GM23338 (cell line): ENCODE measurements at places on chromosomes 4 and X. TPM values are rescaled to one million over a fixed set of nuclear protein-coding genes. Genes with fewer than 3 reads are reported as not detected.

GRCh38 chrX:136228839-136229207 lies 22.4 kb downstream of the MAP7D3 start:
- H3K27ac ChIP-seq: no peak overlapping the region
- no peak for DNase-seq
- no peaks in the 10 kb centered on the region for H3K27me3 ChIP-seq

- H3K36me3 ChIP-seq: no peaks in the 10 kb centered on the region; the same call in 1 of the 2 replicates
- no peaks in the 10 kb centered on the region for H3K27me3 ChIP-seq
- peaks cover 26% of the 10 kb centered on the region for H3K4me1 ChIP-seq
- H3K27ac ChIP-seq: peak overlapping the region; percentile 78; the same call in 1 of the 2 replicates
- DNase-seq: no peak
Measured at GRCh38 chrX:97398030-97398551, 514.4 kb downstream of the RPA4 start.

DNA sequence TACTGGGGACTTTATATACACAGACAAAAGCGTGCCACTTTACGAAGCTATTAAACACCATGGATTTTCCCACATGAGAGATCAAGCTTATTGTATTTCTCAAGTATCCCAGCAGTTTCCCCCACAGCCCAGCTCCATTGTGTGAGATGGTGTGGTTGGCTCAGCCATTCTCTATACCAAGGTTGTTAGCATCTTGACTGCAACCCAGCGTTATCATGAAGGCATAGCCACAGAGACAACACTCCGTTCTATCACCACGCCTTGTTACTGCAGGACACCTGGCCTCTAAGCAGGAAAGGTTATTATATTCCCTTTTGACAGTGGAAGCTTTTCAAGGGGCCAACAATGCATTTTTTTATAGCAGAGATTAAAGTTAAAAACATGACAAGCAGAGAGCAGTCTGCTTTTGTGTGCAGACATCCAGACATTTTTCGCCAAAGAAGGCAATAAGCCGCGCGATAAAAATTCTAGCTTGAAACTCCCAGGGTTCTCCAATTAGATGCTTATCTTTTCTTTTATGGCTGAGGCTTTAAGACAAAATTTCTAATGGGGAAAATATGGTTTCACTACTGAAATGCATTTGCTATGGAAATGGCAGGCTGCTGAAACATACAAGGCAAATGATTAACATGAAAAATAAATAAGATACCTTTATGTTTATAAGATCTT lies 206.1 kb downstream of the MID1 start:
- no peaks in the 10 kb centered on the region for H3K36me3 ChIP-seq
- no peak overlapping the region for H3K27ac ChIP-seq
- no peak overlapping the region for H3K4me3 ChIP-seq

GRCh38 chr4:111977419-111977965 lies 167.8 kb upstream of the FAM241A start:
- no peaks in the 10 kb centered on the region for H3K4me1 ChIP-seq
- H3K27ac ChIP-seq: no peak overlapping the region
- H3K36me3 ChIP-seq: no peaks in the 10 kb centered on the region
- H3K27me3 ChIP-seq: no peaks in the 10 kb centered on the region
- no peak for DNase-seq
- no peak overlapping the region for H3K4me3 ChIP-seq

DNA sequence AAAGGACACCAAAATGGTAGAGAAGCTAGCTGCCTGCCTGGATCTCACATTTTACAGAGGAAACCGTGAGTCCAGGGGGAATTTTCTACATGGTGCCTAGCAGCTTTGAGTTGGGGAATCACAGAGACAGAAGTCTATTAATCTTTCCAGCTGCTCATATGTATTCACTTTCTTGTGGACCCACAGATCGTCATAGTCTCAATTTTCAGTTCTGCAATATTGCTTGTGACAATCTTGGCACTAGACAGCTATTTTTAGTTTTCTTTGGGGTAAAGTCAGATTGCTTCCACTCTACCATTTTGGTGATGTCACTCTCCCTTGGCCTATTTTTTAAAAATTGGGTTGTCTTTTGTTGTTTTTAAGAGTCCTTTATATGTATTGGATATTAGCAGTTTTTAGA lies 233.4 kb upstream of the STK26 start:
- H3K27me3 ChIP-seq: no peaks in the 10 kb centered on the region
- DNase-seq: no peak
- no peak overlapping the region for H3K27ac ChIP-seq
- peaks cover 26% of the 10 kb centered on the region for H3K36me3 ChIP-seq
- no peaks in the 10 kb centered on the region for H3K4me1 ChIP-seq

GRCh38 chr4:7365462-7366179 lies 69.1 kb downstream of the PSAPL1 start:
- no peak overlapping the region for H3K27ac ChIP-seq
- DNase-seq: no peak
- H3K4me1 ChIP-seq: no peaks in the 10 kb centered on the region
- H3K4me3 ChIP-seq: no peak overlapping the region
- no peaks in the 10 kb centered on the region for H3K27me3 ChIP-seq

DNA sequence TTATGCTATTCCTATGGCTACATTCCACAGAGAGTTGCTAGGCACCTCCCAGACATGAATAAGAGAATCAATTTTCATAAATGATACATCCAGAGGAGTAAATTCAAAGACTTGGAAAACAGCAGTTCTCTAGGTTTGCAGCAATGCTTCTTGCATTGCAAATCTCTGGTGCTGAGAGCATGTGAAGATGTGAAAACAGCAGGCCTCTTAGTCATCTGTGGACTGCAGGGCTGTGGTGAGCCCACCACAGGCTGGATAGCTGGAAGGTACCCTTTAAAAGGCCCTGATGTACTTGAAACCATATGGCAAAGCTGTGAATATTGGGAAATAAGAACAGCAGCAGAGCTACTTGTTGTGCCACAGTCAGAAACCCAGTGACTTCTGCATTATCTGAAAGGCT lies 2135.9 kb downstream of the ARAP2 start:
- DNase-seq: no peak
- H3K4me3 ChIP-seq: no peak overlapping the region
- H3K27ac ChIP-seq: no peak overlapping the region
- no peaks in the 10 kb centered on the region for H3K4me1 ChIP-seq

GRCh38 chr4:79155336-79155735 lies 170.5 kb downstream of the NAA11 start:
- no peak overlapping the region for H3K27ac ChIP-seq
- no peaks in the 10 kb centered on the region for H3K27me3 ChIP-seq
- no peaks in the 10 kb centered on the region for H3K4me1 ChIP-seq
- H3K36me3 ChIP-seq: no peaks in the 10 kb centered on the region
- no peak overlapping the region for H3K4me3 ChIP-seq

DNA sequence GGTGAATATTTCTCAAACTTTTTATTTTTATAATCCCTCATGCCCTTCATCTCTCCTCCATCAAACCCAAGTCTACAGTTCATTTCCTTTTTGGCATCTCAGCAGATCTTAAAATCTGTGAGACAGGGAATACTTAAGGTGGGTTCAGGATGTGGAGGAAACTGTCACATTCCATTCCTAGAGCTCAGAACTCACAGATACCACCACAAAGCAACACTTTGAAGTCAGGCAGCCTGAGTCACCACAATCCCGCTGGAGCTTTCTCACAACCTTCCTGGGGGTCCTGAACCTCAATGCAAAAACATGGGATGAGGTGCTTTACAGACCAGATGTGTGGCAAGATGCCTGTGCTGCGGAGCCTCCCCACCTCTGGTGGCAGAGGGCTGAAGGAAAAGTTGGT lies 63.2 kb downstream of the HHIP start:
- H3K4me3 ChIP-seq: no peak overlapping the region
- no peak overlapping the region for H3K27ac ChIP-seq
- DNase-seq: peak; percentile 13
- H3K36me3 ChIP-seq: no peaks in the 10 kb centered on the region

Gene ERAS
- 1.3 TPM in 1 of 2 replicates, not detected in the other for total RNA-seq

Gene HSFX2
- total RNA-seq: not detected in 2 replicates

Gene EDA2R
- total RNA-seq: 7.0 and 9.6 TPM in 2 replicates

Gene PTPN13
- 45.1 and 49.9 TPM in 2 replicates for total RNA-seq

Gene TKTL2
- 0.07 TPM in 1 of 2 replicates, not detected in the other for total RNA-seq
